Stimulated activated CD4-positive, alpha-beta T cell treated with anti-CD3 and anti-CD28 coated beads, Interleukin-4, amount 100 ng/mL, for 1 hour (primary cell): ENCODE measurements at places on chromosomes 5 and 9.

DNA sequence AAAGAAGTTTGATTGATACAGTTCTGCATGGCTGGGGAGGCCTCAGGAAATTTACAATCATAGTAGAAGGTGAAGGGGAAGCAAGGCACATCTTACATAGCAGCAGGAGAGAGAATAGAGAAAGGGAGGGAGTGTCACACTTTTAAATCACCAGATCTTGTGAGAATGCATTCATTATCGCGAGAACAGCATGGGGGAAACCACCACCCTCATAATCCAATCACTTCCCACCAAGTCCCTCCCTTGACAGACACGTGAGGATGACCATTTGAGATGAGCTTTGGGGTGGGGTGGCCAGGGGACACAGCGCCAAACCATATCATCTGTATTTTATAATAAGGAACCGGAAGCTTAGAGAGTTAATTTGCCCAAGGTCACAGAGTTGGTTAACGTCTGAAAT, 13.7 kb upstream of the FOCAD start:
- no peak for DNase-seq

DNA sequence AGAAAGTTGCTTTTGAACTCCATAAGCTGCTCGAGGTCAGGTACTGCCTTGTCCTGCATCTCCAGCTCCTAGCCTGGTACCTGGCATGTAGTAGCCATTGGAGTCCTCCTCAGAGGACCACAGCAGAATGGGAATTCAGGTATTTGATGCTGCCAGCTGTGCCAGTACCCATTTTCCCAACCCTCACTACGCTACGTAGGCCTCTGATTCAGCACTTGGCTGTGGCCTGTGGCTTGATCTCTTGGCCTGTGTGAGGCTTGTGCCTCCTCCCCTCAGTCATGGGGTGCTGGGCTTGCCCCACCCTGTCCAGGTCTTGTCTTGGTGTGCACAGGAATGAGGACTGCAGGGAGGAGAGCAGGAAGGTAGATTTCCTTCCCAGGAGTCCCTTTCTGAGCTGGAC, 11.8 kb downstream of the OTULIN start:
- no peak for DNase-seq

DNA sequence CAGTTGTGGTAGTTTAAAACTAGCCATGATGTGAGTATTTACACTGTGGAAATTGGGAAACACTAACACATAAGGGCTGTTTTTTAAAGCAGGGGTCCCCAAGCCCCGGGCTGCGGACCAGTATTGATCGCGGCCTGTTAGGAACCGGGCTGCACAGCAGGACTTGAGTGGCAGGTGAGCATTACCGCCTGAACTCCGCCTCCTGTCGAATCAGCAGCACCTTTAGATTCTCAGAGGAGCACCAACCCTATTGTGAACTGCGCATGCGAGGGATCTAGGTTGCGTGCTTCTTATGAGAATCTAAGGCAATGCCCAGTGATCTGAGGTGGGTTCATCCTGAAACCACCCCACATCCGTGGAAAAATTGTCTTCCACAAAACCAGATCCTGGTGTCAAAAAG, 127.8 kb downstream of the PCSK5 start:
- DNase-seq, result no peak

DNA sequence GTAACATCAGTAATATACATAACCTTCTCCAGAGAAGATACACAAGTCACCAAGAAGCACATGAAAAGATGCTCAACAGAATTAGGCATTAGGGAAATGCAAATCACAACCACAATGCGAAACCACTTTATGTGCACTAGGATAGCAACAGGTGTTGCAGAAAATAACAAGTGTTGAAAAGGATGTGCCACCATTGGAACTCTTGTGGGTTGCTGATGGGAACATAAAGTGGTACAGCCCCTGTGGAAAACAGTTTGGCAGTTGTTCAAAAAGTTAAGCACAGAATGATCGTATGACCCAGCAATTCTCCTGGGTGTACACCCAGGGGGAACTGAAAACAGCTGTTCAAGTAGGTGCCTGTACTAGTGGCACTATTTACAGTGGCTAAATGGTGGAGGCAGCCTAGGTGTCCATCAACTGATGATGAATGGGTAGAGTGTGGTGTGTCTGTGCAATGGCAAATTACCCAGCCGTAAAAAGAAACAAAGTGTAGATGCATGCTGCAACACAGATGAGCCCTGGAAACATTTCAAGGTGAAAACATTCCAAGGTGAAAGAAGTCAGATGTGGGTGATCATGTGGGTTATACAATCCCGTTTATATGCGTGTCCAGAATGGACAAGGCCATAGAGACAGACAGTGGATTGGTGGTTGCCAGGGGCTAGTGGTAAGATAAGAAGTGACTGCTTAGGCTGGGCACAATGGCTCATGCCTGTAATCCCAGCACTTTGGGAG, 27.2 kb downstream of the CCDC69 start:
- DNase-seq, result no peak

DNA sequence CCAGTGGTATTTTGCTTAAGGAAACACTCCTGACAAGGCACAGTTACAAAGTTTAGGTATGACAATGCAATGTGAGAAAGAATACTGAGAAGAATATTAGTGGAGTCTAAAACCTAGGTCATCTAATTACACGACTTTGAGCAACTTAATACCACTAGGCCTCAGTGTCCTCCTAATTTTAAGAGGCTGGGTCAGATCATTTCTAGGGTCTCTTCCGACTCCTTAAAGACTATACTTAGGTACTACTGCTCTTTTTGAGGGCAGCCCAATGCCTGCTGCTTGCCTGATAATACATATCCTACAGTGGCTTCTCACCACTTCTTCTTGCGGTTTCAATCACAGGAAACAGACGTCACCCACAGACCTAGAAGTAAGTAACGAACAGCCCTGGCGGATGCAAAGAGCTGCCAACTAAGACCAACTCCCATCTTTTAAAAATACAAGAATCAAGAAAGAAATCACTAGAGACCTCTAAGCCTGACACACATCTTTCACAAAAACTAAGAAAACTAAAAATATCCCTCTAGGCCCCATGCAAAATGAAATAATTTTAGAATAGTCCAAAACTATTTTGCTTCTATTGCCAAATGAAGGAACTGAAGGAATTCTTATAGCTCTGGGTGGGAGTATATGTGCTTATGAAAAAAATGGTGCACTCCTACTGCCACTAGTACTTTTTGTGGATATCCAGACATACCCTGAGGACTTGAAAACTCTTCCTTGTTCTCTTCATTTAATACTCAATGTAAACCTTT, 13.1 kb downstream of the DIAPH1 start:
- peak; percentile 45 for DNase-seq

DNA sequence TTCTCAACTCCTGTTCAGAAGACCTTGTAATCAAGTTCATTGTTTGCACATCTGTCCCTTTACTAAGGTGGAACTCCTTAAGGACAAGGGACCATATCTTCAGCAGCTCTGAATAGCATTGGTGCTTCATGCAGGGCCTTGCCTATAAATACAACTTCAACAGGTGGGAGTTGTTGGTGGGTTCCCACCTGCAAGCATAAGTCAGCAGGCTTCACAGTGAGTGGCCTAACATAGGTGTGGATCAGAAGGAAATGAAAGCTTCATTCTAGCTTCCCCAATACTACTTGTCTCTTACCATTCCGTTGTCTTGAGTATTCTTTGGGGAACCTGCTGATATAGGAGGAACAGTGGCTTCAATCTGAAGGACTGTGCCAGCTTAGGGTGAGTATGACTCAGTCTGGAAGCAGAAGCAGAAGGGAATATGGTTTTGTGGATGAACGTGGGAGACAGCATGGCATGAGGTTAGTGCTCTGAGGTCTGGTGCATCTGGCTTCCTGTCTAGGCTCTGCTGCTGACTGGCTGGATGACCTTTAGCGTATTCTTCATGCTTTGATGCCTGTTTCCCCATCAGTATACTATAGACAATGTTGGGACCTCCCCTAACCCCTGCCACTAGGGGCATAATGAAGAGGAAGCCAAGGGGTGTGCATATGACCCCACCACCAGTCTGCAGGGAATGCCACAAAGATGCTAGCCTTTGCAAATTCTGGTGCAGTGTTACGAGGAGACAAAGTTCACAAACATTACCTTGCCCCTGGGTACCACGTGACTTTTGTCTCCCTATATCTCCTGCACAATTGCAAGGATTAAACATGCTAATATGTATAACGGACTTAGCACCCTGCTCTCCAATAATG, 192.3 kb downstream of the PALM2AKAP2 start:
- DNase-seq, result no peak

GRCh38 chr5:66354422-66354821, 210.3 kb downstream of the SREK1 start:
- DNase-seq, result no peak

DNA sequence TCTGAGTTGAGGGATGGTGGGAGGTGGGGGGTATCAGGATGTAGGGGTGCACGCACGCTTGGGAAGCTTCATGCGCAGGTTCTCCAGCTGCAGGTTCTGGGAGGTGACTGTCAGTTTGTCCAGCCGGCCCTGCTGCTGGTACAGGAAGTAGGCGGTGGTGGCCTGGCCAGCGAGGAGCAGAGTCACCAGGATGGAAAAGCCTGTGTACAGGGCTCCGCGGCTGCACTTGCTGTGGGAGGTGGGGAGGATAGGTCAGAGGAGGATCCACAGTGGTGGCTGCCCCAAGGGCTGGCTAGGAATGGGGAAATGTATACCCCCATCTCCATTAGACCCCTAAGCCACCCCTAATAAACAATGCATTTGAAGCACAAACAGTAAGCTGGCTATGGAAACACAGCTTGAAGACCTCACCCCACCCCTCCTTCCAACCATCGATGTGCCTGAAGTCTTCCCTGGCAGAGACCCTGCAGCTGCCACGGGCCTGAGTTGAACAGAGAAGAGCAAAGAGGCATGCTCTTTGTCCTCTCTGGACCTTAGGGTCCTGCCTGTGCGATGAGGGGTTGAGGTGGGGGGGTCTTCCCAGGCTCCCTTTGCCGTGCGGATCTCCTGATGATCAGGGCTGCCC, 5.5 kb downstream of the CD74 start:
- DNase-seq, result no peak

- DNase-seq, result no peak
Observed at GRCh38 chr5:81604193-81604592, 146.7 kb downstream of the SSBP2 start.

GRCh38 chr9:89497257-89497963, 503 bp downstream of the SEMA4D start:
- DNase-seq, result no peak

DNA sequence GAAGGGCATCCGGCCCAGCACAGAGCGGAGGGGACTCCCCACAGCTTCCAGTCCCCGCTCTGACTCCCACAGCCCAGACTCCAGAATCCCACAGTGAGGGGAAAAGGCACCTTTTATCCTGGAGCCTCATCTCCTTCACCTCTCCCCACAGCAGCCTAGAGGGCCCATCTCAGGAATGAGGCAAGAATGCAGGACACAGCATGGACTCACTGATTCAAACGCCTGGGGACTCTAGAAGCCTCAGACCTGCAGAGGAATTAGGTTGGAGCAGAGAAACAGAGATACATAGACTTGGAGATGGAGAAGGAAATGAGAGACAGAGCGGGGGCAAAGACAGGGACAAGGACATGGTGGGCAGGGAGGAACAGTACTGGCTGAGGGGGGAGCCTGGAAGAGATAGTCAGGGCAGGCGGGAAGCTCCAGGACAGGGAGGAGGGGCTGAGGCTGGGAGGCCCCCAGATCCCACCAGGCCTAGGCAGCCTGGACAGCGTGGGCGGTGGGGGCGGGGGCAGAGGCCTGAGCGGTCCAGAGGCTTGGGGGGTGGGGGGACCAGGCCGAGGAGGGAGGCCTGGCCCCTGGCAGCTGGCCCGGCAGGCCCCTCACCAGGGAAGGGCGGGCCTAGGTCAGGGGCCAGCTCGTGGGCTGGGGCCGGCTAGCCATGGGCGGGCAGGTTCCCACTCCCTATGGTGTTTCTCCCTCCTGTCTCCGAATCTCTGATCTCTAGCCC, 15.8 kb downstream of the CNTFR start:
- no peak for DNase-seq

- no peak for DNase-seq
Observed at GRCh38 chr5:121121786-121122185, 657.7 kb downstream of the PRR16 start.

DNA sequence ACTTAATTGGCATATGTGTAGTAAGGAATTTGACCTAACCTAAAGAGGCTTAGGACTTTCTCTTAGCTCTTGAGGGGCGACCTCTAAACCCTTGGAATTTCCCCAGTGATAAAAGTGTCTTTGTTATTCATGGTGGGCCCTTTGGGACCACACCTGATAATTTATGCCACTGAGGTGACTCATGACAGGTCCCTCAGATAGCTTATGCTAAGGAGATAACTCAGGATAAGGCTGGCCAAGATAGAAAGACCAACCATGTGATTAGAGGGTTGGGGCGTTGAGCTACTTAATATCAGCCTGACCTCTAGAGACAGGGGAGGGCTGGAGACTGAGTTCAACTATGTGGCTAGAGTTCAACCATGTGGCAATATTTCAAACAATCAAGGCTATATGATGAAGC, 218.1 kb downstream of the AP3B1 start:
- DNase-seq, result no peak

DNA sequence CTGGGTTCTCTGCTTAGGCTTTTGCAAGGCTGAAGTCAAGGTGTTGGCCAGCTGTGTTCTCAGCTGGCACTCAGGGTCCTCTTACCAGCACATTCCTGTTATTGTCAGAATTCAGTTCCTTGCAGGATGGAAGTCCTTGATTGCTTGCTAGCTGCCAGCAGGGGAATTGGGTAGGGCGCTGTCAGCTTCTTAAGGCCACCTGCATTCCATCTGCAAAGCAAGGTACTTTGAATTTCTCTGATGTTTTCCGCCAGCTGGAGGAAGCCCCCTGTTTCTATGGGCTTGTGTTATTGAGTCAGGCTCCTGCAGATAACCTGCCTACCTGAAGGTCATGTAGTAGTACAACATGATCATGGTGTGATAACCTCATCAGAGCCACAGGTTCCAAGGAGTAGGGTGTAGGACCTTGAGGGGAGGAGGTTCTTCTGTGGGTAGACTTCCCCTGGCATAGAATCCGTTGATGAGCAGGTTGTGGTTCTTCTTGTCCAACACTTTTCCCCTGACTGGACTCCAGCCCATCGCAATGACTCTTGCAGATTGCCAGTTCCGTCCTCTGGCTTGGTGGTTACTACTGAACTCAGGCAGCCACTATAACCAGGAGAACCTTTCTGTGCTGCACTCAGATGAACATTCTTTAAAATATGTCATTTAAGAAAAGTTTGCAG, 6.8 kb downstream of the TENT4A start:
- DNase-seq, result no peak

- no peak for DNase-seq
Observed at GRCh38 chr5:132764051-132764450, 13.0 kb downstream of the SEPTIN8 start.

DNA sequence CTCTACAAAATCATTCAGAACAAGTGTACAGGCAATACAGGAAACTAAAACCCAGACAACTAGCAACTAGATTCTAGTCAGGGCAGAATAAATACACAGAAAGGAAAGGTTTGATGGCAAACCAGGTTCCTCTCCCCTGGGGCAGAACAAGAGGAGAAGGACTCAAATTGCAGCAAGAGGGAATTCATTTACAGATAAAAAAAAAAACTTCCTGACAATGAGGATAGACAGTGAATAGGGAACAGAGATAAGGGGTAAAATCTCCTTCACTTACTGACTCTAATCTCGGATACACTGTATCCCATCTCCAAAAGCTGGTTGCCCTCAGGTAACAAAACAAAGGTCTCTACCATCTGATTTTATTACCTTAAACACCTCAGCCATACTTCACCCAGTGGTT, 244.0 kb downstream of the SEC61B start:
- no peak for DNase-seq
